ENCODE measurements at places on chromosomes 6 and 20.

GRCh38 chr20:46468508-46468907, 44.9 kb downstream of the ZNF334 start:
- no peak for DNase-seq

GRCh38 chr6:96721227-96721626, 116.0 kb downstream of the GPR63 start:
- DNase-seq, result no peak

DNA sequence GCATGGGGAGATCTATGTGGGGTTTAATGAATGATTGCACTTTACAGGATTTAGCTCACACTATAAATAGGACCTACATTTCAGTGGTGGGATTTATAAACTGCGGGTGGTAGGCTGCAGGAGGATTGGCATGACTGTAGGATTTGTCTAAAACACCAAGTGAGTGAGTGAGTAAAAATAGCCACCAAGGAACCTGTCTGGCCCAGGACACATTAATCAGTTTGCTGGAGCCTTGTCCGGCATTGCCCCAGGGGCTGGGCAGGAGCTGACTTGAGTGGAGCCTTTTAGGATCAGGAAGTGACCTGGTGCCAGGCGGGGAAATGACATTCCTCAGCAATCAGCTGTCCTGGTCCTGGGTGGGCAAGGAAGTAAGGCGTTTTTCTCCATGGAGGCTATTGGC, 278.7 kb upstream of the PRND start:
- DNase-seq, result no peak

GRCh38 chr20:51128198-51128597, 105.3 kb upstream of the KCNG1 start:
- DNase-seq, result peak; percentile 33

DNA sequence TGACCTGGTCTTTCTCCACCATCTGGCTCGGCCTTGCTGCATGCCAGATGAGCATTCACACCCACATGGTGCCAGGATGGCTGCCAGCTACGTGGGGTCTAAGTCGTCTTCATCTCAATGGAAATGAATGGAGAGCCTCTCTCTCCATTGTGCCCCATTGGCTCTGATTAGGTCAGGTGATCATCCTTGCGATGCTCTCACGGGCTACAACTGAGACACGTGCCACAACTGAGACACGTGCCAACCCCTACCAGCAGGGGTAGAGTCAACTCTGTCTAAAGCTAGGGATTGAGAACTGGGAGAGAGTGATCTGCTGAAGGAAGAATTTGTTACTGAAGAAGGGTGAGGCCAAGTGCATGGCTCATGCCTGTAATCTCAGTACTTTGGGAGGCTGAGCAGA, 67.3 kb upstream of the RALY start:
- no peak for DNase-seq

DNA sequence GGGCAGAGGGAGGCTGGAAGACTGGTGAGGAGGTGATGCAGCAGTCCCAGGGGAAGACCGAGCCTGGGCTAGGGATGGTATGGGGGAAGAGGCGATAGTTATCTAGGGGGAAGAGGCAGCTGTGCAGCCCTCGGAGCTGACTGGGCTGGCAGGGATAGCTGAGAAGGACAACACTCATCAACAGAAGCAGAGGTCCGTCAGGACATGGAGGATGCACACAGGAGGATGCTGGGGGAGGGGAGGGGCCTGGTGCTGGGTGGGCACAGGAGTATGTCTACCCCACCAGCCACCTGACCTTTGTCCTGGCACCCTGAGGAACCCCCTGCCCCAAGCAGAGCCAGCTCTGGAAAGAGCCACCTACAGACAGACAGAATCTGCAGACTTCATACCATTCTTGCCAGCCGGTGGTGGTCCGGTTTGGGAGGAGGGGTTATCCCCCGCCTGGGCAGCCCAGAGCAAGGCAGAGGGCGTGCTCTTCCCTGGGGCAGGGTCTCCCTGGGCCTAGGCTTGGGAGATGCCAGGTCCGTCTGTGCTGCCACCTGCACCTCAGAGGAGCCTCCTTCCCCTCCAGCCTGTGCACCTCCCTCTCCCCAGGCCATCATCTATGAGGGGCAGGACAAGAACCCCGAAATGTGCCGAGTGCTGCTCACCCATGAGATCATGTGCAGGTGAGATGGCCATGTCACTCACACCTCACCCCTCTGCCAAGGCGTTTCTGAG, 14.9 kb downstream of the EBF4 start:
- no peak for DNase-seq

- DNase-seq, result no peak
Observed at GRCh38 chr20:37236462-37236861, 25.2 kb downstream of the GHRH start.

DNA sequence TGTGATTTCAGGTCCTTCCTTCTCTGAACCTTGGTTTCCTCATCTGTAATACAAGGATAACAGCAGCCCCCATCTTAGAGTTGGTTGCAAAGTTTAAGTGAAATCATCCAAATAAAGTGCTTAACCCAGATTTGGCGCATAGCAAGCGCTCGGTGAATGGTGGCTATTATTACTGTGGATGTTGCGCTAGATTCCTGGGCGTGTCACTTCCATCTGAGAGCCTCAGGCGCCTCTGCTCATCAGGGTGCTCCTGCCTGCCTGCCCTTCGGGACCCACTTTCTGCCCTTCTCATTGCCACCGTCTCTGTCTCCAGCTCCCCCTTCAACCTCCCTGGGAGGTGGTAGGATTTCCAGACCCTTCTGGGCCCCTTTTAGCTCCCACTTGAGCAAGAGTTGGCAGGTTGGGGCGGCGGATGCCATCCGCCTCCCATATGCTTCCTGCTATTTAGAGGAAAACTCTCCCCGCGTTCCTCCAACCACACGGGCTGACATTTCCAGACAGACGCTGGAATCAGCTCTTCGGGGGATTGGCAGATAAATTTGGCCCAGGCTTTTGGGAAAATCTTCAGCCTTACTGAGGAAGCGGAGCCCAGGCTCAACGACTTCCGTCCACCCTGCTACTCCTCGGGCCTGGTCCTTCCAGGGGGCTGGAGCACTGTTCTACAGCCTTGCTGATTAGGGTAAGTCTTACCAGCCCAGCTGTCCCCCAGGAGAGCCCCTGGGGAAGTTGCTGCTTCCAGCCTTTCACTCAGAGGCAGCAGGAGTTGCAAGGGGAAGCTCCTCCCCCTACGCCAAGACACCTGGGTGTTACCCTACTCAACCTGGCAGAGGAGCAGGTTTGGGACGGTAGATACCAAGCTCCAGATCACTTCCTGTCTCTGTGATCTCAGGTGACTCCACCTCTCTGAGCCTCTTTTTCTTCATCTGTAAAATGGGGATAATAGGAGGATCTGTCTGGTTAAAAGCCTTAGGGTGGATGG, 71.5 kb downstream of the DLGAP4 start:
- DNase-seq, result no peak

GRCh38 chr6:32662099-32662498, 4.4 kb downstream of the HLA-DQB1 start:
- DNase-seq, result no peak

GRCh38 chr6:152127432-152128165, 320.1 kb downstream of the ESR1 start:
- DNase-seq, result no peak

DNA sequence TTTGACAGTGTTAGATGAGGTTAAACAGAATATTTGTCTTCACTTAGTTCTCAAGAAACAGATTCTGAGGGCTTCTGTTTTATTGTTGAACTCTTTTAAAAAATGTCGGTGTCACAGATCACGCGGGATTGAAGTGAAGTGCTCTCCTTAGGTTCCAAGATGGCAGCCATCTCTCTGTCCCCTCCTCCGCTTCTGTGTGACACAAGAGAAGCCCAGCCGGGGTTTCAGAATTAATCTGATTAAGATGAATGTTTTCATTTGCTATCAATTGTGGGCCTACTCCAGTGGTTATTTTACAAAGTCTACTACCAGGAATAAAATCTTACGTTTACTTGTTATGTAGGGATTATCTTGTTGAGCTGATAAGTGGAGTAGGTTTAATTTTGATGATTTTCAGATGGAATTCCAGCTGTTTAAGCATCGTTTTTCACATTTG, 10.9 kb downstream of the HIVEP1 start:
- DNase-seq, result no peak

GRCh38 chr6:158142789-158143188, 25.3 kb downstream of the SERAC1 start:
- peak; percentile 20 for DNase-seq

GRCh38 chr20:17228624-17229061, 1.8 kb downstream of the PCSK2 start:
- DNase-seq, result no peak

GRCh38 chr6:154378518-154378917, 21.9 kb upstream of the IPCEF1 start:
- no peak for DNase-seq

GRCh38 chr20:53794529-53795115, 201.0 kb upstream of the ZNF217 start:
- DNase-seq, result no peak

DNA sequence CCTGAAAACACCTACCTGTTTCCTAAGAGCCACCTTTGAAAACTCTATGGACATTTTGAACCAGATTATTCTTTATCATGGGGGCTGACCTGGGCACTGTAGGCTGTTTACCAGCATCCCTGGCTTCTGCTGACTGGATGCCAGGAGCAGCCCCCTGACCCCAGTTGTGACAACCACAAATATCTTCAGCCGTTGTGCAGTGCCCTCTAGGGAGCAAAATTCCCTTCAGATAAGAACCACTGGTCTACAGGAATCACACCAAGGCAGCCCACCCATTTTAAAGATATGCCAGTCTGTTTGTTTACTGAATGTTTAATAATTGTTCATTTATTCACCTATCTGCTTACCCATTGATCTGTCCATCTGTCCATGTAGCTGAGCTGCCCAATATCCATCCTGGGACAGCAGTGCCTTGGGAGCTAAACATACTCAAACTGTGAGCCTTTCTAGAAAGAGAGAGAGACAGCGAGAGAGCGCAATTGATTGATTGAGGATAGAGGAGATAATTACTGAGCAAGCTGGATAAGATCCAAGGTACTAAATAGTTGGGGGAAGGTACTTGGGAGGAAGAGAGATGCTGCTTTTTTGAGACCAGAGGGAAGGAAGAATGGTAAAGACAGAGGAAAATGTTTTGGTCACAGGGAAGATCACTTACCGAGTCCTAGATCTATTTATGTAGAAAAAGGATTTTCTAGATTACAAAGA, 276.8 kb downstream of the NRN1 start:
- DNase-seq, result no peak
